ENCODE measurements at places on chromosomes 13 and 19. TPM values are rescaled to one million over a fixed set of nuclear protein-coding genes. Genes with fewer than 3 reads are reported as not detected.

The TRAPPC2B gene
- total RNA-seq: 11.7 TPM

The ONECUT3 gene
- not detected for total RNA-seq

The TNFSF11 gene
- 0.33 TPM for total RNA-seq

The TRPC4 gene
- 1.2 TPM for total RNA-seq

The SIGLEC5 gene
- not detected for total RNA-seq

The PEG3 gene
- 0.49 TPM for total RNA-seq

The KIR2DL4 gene
- not detected for total RNA-seq

The MED26 gene
- 7.1 TPM for total RNA-seq

The ZSCAN22 gene
- 4.1 TPM for total RNA-seq

The INSR gene
- total RNA-seq: 30.3 TPM

The IRGC gene
- total RNA-seq: not detected

- no peak for DNase-seq
Measured at GRCh38 chr13:80242728-80243427, 98.0 kb downstream of the SPRY2 start.

DNA sequence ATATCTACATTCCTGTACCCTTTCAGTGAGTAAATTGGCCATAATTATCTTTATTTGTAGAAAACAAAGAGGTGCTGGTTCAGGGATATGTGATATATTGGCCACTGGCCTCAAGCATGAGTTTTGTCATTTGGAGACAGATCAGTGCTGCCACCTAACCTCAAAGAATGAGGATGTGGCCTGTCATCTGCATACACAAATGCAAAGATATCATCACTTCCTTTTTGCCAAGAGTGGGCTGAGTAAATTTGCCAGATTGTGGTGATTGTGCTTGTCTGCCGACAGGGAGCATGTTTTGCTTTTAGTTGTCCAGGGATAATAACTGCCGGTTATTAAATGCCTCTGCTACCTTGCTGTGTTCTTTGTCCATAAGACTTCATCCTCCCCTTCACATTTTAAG, 44.2 kb downstream of the WASF3 start:
- peak; percentile 35 for DNase-seq

DNA sequence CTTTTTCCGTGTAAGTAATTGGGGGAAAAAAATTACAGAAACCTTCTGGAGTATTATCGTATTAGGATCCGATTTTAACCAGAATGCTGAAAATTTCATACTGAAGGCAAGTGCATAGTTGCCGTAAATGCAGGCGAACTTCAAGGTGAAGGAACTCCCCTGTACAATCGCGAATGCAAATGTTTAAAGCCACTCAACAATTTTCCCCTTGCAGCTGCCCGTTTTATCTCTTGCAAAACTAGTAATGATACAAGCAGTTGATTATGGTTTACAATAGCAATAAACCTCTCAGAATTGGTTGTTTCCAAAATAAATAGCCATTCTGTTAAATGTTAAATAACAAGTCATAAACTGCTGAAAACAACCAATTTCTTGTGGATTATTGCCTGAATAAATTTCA, 105.7 kb downstream of the DNAJC15 start:
- no peak for DNase-seq

DNA sequence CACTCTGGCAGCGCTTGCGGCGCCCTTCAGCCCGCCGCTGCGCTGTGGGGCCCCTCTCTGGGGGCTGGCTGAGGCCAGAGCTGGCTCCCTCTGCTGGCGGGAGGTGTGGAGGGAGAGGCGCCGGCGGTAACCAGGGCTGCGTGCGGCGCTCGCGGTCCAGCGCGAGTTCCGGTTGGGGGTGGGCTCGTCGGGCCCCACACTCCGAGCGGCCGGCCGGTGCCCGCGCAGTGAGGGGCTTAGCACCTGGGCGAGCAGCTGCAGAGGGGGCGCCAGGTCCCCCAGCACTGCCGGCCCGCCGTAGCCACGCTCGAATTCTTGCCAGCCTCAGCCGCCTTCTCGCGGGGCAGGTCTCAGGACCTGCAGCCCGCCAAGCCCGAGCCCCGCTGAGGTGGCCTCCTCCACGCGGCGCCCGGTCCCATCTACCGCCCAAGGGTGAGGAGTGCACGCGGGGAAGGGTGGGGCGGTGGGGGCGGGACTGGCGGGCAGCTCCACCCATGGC, 879.0 kb upstream of the SLITRK5 start:
- DNase-seq: no peak

DNA sequence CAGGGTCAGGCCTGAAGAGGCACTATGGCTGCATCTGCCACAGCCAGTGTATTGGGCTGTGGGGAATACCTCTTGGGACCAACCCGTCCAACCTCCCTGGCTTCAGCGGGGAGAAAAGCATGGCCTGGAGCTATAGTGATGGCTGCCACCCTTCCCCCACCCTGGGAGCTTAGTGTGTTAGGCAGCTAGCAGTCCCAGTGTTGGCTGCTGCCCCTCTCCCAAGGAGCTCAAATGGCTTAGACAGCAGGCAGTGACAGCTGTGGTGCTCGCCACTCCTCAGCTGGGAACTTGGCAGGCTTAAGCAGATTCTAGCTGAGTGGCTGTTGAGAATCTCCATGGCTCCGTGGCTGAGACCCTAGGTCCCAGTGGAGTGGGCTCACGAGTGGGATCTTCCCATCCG, 19.7 kb downstream of the ACOD1 start:
- no peak for DNase-seq

DNA sequence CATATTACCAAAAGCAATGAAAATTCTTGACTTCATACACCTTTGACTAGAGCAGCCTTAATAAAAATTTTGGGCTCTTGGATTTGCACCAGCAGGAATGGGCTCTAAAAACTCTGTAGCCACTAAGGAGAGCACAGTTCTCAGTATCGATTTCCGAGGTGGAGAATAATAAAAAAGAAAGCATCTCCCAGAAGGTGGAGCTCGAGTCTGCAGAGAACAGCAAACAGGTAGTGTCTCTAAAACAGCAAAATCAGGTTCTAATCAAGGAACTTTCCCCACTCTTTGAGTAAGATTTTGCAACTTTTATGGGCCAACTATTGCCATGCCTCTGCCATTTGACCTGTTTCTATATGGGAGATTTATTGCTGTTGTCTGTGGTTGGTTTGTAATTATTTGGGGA, 258.7 kb upstream of the GPC6 start:
- peak; percentile 47 for DNase-seq

GRCh38 chr19:18507021-18507726, 14.7 kb downstream of the ELL start:
- DNase-seq: peak; percentile 56

DNA sequence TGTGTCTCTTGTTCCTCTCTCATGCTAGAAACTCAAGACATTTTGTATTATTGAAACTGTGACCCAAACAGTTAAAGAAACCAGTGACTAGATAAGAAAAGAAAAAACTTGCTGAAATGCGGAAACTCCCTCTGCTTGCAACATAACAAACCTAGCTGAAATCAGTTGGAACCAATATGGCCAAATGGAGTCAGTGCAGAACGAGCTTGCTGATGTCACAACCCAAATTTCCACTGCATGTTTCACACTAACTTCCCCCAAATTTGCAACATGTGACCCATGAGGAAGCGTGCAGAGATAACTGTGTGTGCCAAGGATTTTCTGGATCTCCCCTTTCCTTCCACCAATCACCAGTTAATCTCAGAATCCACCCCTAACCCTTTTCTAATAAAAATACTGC, 208.0 kb downstream of the DLEU7 start:
- DNase-seq: peak; percentile 97

DNA sequence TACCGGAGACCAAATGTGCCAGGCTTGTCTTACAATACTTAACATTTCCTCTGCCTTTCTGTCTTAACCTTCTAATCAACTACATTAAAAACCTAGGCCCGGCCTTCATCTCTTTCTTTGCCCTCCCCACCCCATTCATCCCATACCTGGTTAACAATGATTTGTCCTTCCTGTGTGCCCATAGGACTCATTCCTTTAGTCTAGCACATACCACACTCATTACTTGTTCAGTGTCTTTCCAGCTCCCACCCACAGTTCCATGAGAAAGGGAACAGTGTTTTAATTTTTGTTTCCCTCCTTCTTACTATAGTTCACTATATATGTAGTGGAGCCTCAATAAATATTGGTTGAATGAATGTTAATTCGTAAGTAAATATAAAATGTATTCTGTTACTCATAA, 2.4 kb downstream of the CLN5 start:
- DNase-seq: no peak

DNA sequence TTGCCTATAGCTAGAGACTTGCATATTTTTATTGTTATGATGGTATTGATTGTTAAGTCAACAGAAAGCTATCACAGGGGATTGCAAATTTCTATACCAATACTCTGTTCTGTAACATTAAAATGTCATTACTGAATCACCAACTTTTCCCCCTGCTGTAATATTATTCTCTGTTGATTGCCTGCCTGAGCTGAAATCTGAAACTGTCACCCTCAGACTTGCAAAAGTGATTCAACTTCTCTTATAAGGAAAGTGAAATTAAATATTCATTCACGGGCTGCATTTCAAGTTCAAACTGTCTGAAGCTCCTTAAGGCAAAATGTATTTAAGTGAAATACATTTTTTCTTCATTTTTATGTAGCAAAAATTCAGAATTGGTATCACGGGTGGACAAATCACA, 723.2 kb downstream of the PCDH9 start:
- no peak for DNase-seq
